MM.1S (cell line): ENCODE measurements at places on chromosomes 11 and 22.

DNA sequence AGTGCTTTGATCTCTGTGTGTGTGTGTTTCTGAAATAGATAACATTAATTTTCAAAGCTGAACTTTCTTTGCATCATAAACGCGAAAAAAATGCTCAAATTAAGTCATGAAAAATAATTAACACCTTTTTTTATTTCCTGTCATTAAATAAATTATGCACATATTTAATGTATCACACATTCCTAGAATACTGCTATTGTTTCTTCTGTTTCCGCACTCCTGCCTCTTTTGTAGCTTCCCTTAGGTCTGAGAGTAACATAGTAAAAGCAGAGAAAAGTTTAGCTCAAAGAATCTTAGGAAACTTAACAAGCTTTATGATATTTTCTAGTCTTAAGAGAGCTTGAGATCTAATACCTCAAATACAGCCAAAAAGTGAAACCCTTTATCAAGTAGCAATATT is 504.2 kb downstream of the JRKL start:
- DNase-seq, result no peak

DNA sequence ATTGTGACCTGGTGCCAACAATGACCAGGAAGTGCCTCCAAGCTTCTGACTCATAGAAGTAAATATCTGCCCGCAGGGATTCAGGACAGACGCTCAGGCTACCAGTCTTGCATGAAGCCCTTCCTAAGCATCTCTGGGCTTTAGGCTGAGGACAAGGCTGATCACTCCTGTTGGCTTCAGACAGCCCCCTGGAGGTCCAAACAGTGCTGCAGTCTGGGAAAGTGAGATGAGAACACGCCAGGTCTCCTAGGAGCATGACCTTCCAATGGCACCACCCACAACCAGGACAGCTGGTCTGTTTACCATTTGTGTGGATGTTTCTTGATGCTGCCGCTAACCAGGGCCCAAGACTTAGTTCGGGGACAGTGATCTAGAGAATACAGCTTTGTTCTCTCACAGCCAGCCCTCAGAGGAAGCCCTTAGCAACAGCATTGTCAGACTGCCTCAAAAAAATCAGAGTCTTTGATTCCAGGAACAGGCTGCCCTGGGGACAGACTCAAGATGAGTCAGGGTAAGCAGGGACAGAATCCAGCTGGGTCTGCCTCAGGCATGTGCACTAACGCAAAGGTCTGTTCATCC is 111.2 kb downstream of the ZNF280B start:
- no peak for DNase-seq

- DNase-seq, result no peak
These were observed 51.6 kb upstream of the GDPD4 start for GRCh38 chr11:77353131-77353530.

GRCh38 chr11:44790211-44790610 is 63.4 kb downstream of the TSPAN18 start:
- DNase-seq, result no peak

- DNase-seq, result no peak
These were observed 31.6 kb downstream of the DGCR2 start for GRCh38 chr22:19090586-19091127.

DNA sequence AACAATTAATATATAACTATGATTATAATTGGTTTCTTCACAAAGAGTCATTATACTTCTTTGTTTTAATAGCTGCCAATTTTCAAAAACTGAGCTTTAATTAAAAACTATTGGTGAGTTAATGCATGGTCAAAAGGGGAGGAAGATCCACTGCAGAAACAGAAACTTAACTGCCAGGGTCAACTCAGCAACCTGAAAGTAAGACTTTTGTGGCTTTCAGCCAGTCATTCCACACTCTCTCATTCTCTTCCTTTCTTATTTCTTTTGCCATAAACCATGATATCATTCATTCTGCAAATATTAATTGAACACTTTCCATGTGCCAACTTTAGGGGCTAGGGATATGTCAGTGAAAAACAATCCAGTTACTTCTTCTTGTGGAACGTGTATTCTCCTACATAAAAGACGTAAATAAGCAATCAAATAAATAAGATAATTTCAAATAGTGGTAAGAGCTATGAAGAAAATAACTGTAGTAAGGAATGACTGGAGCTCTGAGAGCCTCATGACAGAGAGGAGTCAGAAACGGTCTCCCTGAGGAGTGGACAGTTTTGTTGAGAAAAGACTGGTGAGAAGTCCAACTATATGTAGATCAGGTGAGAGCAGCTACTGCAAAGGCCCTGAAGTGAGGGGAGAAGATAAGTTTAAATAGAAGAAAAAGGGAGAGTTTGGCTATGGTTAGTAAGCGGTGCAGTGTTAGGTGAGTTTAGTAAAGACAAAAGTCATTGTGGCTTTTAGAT is 130.5 kb downstream of the GRIA4 start:
- peak; percentile 63 for DNase-seq

GRCh38 chr11:3359092-3359824 is 19.7 kb downstream of the ZNF195 start:
- DNase-seq, result no peak

DNA sequence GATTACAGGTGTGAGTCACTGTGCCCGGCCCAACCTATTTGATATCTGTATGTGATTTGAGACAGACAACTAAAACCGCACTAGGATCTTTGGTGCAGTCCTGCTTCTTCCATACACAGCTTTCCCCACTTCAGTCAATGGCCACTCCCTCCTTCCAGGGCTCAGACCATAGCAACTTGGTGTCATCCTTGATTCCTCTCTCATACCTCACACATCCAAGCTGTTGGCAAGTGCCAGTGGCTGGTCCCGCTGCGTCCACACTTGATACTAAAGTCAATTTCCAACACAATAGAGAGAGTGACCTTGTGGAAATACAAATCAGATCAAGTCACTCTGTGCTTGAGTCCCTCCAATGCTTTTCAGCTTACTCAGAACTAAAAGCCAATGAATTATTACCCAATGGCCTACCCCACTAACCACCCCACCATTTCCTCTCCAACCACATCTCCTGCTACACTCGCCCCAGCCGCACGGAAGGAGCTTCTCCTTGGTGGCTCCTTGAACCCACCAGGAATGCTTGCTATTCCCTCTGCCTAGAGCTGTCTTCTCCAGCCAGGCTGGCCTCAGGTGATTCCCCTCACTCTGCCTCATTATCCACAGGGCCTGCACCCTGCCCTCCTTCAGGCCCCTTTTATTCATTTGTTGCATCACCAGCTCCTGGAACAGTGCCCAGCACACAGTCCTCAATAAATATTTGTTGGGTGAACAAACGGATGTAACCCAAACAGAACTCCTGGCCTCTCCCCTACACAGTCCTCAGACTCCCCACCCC is 12.9 kb downstream of the ABTB2 start:
- DNase-seq, result no peak

DNA sequence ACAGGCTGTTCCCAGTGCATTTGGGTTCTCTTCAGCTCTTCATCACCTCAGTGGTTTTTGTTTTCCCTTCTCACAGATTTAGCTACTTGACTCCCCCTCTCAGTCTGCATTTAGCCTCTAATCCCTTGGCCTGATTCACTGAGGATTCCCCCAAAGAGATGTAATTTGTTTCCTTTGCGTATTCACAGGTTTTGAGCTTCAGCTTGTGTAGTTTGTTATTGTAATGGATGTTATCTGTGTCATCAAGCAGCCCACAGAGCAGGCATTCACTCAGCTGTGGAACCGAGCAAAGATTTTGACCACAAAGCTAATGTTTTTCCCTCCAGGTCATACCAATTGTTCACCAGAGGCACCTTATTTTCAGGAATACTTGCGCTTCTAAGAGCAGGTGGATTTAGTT is 6.4 kb upstream of the ME3 start:
- no peak for DNase-seq

- DNase-seq, result no peak
These were observed 463 bp upstream of the PTPMT1 start for GRCh38 chr11:47564933-47565339.

GRCh38 chr11:47186076-47186699 is at the start of gene PACSIN3:
Gene PACSIN3 (minus strand): TSS chr11:47186434. CDS start chr11:47182727, 3,707 bp downstream.
- DNase-seq, result peak; percentile 43

GRCh38 chr11:19811380-19811779 is 98.7 kb downstream of the NAV2 start:
- DNase-seq, result no peak

- DNase-seq, result no peak
These were observed 10.5 kb downstream of the MAP4K2 start for GRCh38 chr11:64792482-64792881.

DNA sequence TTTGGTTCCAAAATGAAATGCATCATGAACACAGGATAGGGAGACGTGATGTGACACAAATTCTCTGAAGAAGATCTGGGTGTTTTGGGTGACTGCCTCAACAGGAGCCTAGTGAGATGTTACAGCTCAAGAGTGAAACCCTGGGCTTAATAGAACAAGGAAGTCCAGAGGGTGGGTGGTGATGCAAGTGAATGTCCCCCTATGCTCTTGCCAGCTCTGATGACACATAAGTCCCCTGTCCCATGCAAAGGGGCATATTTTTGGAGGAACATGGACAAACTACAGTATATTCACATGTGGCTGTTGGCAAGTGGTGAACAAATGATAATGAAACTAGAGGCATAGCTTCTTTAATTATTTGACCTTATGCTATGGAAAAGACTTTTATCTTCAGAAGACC is 9.2 kb downstream of the CRTAM start:
- no peak for DNase-seq
